Spinal cord (tissue), 10 donors: ENCODE measurements at places on chromosomes 1 and 21. TPM values are rescaled to one million over a fixed set of nuclear protein-coding genes. Genes with fewer than 3 reads are reported as not detected.

GRCh38 chr1:98794196-98794886 is 132.8 kb downstream of the SNX7 start:
- no peaks in the 10 kb centered on the region for H3K27me3 ChIP-seq
- H3K36me3 ChIP-seq = no peaks in the 10 kb centered on the region
- DNase-seq = peak; percentile 20

- H3K4me1 ChIP-seq = peaks cover under 1% of the 10 kb centered on the region
- H3K27ac ChIP-seq = no peak overlapping the region
- H3K4me3 ChIP-seq = no peak overlapping the region
- no peaks in the 10 kb centered on the region for H3K27me3 ChIP-seq
- peaks cover 24% of the 10 kb centered on the region for H3K36me3 ChIP-seq
- no peak for DNase-seq
Observed at GRCh38 chr1:48756683-48757316, 19.9 kb downstream of the BEND5 start.

DNA sequence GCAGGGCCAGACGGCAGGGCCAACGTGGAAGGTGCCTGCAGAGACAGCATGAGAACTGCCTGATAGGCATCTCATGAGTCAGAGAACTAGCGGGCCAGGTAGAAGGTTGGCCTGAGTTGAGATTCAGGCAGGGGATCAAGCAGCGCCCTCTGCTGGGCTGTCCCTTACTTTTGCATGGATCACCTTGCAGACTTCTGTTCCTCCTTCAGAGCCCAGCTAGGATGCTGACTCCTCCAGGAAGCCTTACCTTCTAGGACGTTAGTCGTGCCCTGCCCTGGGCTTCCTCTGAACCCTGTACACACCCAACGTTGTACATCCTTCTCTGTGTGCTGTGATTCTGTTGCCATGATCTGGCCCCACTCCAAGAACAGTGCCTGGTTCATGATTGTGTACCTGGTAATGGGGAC is 231.3 kb upstream of the VAMP3 start:
- H3K4me3 ChIP-seq = no peak overlapping the region
- no peaks in the 10 kb centered on the region for H3K27me3 ChIP-seq
- no peaks in the 10 kb centered on the region for H3K36me3 ChIP-seq

DNA sequence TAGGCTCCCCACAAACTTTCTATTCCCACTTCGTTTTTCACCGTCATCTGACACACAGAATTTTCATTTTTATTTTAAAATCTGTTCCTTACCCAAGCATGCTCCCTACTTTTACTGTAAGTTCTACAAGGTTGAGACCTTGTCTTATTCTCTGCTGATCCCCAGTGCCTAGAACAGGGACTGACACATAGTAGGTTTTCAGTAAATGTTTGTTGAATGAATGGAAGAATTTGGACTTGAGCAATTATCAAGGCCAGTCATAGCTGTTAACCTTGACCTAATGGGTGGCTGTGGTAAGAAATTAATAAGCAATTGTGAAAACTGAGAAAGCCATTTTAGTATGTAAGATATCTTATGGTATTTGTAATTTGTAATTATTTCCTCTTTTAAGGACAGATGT is 71.1 kb downstream of the LAMC1 start:
- DNase-seq = no peak
- peaks cover 3% of the 10 kb centered on the region for H3K4me1 ChIP-seq
- no peaks in the 10 kb centered on the region for H3K27me3 ChIP-seq
- no peaks in the 10 kb centered on the region for H3K36me3 ChIP-seq
- H3K4me3 ChIP-seq = no peak overlapping the region
- H3K27ac ChIP-seq = no peak overlapping the region

- H3K36me3 ChIP-seq = peaks cover 5% of the 10 kb centered on the region
- peaks cover 8% of the 10 kb centered on the region for H3K4me1 ChIP-seq
- no peak overlapping the region for H3K27ac ChIP-seq
- no peak for DNase-seq
- no peaks in the 10 kb centered on the region for H3K27me3 ChIP-seq
Observed at GRCh38 chr21:37828991-37829390, 87.3 kb downstream of the KCNJ6 start.

DNA sequence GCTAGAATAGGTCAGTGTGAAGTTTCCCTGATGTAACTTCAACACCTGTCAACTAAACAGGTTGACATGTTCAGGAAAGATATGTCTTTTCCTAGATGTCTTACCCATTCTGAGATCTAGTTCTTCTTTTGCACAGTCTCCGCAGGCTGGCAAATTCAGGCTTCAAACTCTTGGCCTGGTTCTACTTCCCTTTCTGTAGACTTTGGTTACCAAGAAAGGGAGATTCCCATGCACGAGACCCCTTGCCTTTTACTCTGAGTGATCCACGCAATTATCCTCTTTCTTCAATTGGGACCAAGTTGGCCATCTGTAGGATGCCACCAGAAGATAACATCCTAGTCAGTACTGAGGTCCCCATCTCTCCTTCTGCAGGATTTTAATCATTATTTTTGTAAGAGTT is 2.0 kb downstream of the CFAP45 start:
- peaks cover 9% of the 10 kb centered on the region for H3K4me1 ChIP-seq
- peaks cover 2% of the 10 kb centered on the region for H3K27me3 ChIP-seq
- H3K4me3 ChIP-seq = no peak overlapping the region
- H3K27ac ChIP-seq = no peak overlapping the region

- no peak for DNase-seq
- no peaks in the 10 kb centered on the region for H3K36me3 ChIP-seq
- no peaks in the 10 kb centered on the region for H3K27me3 ChIP-seq
- H3K4me3 ChIP-seq = no peak overlapping the region
Observed at GRCh38 chr1:59429656-59430055, 132.8 kb downstream of the FGGY start.

DNA sequence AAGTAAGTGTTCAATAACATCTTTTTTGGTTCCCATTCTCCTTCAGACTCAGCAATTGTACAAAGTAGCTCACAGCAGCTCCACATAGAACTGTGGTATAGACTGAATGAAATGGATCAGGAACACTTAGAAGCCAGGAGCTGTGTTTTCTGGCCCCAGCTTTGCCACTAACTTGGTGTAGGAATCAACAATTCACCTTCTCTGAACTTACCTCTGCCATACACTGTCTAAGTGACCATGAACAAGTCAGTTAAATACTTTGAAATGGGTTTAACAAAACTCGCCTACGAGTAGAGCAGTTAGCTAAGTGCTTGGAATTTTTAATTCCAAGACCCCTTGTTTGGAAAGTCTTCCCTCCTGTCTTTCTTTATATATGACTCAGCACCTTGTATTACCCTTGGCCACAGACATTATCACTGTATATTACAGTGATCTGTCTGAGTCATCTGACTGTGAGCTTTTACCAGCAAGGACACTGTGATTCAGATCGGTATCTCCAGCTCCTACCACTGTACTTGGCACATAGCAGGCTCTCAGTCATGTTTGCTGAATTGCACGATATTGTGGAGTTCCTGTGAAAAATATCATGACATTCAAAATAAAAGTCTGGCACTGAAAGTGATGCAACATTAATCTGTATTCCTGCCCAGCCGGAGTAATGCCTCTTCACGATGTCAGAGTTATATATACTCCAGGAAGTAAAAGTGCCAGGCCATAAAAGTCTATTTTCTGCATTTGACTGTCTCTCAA is 101.7 kb upstream of the BEND5 start:
- no peak overlapping the region for H3K27ac ChIP-seq
- H3K36me3 ChIP-seq = no peaks in the 10 kb centered on the region
- no peaks in the 10 kb centered on the region for H3K27me3 ChIP-seq
- H3K4me1 ChIP-seq = no peaks in the 10 kb centered on the region
- DNase-seq = no peak

- H3K27ac ChIP-seq = peak overlapping the region; percentile 58
- peaks cover 33% of the 10 kb centered on the region for H3K27me3 ChIP-seq
- peak overlapping the region; percentile 41 for H3K4me3 ChIP-seq
- H3K36me3 ChIP-seq = no peaks in the 10 kb centered on the region
Observed at GRCh38 chr1:94247138-94248094, 10.0 kb upstream of the ARHGAP29 start.

DNA sequence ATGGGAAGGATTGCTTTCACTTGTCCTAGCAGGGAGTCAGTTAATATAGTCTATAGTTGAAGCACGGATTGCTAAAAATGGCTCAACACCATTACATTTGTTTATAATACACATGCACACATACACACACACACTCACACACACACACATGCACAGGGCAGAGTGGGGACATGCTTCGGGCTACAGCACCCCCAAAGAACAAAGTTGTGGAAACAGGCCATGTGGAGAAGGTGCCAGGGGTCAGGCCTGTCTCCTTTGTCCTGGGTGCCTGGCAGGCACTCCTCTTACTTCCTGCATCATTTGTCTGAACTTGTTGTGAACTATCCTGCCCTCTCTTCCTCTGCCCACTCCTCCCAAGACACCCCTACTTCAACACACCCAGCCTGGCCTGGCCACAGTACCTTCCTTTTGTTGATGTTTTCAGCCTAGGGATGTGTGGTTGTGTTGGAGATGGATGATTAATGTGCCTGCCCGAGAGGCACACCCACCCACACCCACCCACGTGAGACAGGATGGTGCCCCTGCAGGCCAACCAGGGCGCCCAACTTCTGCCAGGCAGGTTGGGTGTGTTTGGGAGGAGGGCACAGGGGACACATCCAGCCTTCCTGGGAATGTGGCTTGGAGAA is 17.5 kb downstream of the RASSF5 start:
- no peak overlapping the region for H3K4me3 ChIP-seq
- peaks cover 8% of the 10 kb centered on the region for H3K4me1 ChIP-seq
- no peak for DNase-seq
- no peaks in the 10 kb centered on the region for H3K36me3 ChIP-seq
- H3K27ac ChIP-seq = no peak overlapping the region

- DNase-seq = no peak
- H3K36me3 ChIP-seq = no peaks in the 10 kb centered on the region
- peak overlapping the region; percentile 69 for H3K27ac ChIP-seq
- H3K4me3 ChIP-seq = peak overlapping the region; percentile 26
Observed at GRCh38 chr1:183234660-183235476, 48.8 kb downstream of the LAMC2 start.

GNAT2 gene
- not detected for polyA plus RNA-seq

CLSTN1 gene
- 366 TPM for polyA plus RNA-seq

CXADR gene
- 55.7 TPM for polyA plus RNA-seq

PROK1 gene
- polyA plus RNA-seq = 1.0 TPM
